ENCODE measurements at places on chromosomes 13 and 19. TPM values are rescaled to one million over a fixed set of nuclear protein-coding genes. Genes with fewer than 3 reads are reported as not detected.

DNA sequence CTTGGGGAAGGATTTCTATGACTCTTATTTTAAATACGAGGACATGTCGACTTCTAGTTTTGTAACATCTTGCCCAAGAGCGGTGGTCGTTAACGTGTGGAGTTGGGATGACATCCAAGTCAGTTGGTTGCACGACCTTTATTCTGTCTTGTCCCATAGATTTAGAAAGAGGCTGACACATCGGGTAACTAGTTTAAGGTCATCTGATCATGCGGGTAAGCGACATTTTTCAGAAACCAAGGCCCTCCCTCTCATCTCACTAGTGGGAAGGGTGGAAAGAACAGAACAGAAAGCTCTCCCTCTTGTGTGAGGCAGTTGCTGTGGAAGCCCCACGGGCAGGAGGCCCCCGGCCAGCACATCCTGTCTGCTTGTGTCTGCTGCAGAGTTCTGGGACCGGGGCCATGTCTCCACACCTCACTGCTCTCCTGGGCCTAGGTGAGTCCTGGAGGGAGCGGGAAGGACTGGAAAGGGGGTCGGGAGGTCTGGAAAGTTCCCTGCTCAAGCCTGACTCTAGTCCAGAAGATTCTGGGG lies at the start of gene LAIR2:
Gene LAIR2, plus strand, starts transcription at position 314 of the 531 bp plus-strand sequence. Its CDS starts 88 bp downstream, at position 402.
- H3K36me3 ChIP-seq, result no peaks in the 10 kb centered on the region
- no peaks in the 10 kb centered on the region for H3K27me3 ChIP-seq
- H3K4me1 ChIP-seq, result no peaks in the 10 kb centered on the region
- no peak within 1 kb of the TSS for H3K4me3 ChIP-seq

DNA sequence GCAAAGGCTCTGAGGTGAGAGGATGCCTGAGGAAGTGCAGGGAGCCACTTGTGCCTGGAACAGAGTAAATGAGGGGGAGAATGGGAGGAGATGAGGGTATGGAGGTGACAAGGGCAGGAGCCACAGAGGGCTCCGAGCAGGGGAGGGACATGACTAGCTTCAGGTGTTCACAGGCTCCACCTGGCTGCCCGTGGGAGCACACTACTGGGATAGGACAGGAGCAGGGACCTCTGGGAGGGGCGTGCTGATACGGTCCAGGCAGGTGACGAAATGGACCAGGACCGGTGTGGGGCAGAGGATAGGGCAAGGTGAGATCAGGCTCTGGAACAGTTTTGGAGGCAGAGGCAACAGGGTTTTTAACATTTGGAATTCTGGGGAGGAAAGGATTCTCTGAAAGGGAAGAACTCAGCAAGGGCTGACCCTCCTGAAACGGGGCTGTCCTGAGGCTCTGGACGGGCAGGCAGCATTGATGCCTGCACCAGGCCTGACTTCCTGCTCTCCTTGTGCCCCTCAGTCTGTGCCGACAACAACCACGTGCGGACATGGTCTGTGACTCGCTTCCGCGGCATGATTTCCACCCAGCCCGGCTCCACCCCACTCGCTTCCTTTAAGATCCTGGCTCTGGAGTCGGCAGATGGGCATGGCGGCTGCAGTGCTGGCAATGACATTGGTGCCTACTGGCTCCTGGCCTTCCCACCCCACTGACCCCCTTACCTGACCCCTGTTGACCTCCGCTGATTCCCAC lies 11.6 kb downstream of the SHKBP1 start:
- DNase-seq, result peak; percentile 42
- H3K36me3 ChIP-seq, result peaks cover 3% of the 10 kb centered on the region
- H3K4me1 ChIP-seq, result peaks cover 20% of the 10 kb centered on the region
- peak overlapping the region; percentile 44 for H3K27ac ChIP-seq
- no peaks in the 10 kb centered on the region for H3K27me3 ChIP-seq

DNA sequence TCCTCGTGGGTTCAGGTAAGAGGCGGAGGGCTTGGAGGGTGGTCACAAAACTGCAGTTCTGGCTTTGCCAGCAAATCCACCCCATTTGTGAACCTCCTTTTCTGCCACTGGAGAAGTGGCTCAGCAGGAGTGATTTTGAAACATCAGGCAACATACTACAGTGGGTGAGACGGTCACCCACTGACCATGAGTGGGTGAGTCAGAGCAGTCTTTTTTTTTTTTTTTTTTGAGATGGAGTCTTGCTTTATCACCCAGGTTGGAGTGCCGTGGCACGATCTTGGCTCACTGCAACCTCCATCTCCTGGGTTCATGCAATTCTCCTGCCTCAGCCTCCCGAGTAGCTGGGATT lies 3.0 kb downstream of the TOMM40 start:
- peaks cover 16% of the 10 kb centered on the region for H3K4me1 ChIP-seq
- DNase-seq, result no peak
- peaks cover 9% of the 10 kb centered on the region for H3K36me3 ChIP-seq

The PLK5 gene
- not detected for total RNA-seq

The ANGPTL4 gene
- total RNA-seq, result 4.6 TPM
